NCI-H1436 treated with DMSO at 0.1 percent for 48 hours (cell line): ENCODE measurements at places on chromosomes 7 and 10.

- no peak for DNase-seq
Observed at GRCh38 chr10:48232717-48233447, 41.6 kb downstream of the FRMPD2 start.

GRCh38 chr10:4427532-4427931 lies 398.5 kb upstream of the AKR1E2 start:
- DNase-seq, result no peak

- DNase-seq, result no peak
Observed at GRCh38 chr7:152462995-152463708, 27.3 kb upstream of the KMT2C start.

GRCh38 chr10:49369216-49370162 lies 26.4 kb downstream of the DRGX start:
- DNase-seq, result no peak

- DNase-seq, result no peak
Observed at GRCh38 chr7:84139986-84140729, 54.4 kb downstream of the SEMA3A start.

- DNase-seq, result no peak
Observed at GRCh38 chr10:73917566-73918305, 6.8 kb downstream of the PLAU start.

GRCh38 chr7:108308903-108309302 lies 147.3 kb downstream of the NRCAM start:
- DNase-seq, result no peak

DNA sequence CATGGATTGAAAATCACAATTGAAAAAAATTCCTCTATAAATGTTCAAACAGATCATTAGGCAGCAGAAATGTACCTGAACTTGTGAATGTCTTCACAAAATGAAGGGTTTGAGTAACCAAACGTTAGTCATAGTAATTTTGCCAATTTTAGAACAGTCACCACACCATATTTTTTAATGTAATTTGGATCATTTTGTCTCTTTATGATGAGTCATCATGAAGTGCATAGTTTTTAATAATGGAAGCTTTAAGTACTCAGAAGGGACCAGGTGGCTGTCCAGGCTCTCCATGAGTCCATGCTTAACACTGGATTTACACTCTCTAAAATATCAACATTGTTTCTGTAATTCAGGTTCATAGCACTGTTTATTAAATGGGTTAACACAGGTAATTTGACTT lies 219.2 kb downstream of the ETV1 start:
- DNase-seq, result no peak

DNA sequence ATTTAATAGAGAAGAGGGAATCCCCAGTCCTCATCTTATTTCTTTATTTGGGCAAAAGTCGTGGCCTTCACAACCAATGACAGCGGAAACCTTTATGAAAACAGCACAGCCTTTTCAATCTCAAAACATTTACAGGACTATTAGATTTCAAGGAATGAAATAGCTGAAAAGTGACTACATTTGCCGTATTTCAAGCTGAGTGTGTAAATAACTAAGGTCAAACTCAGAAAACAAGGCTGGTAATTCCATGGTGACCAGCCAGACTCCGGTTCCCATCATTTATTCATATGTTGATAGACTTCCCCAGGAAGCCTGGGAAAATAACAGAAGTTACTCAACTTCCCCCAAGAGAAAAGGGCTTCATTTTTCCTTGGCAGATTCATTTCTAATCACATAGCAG lies 457.3 kb upstream of the NFE2L3 start:
- DNase-seq, result no peak

DNA sequence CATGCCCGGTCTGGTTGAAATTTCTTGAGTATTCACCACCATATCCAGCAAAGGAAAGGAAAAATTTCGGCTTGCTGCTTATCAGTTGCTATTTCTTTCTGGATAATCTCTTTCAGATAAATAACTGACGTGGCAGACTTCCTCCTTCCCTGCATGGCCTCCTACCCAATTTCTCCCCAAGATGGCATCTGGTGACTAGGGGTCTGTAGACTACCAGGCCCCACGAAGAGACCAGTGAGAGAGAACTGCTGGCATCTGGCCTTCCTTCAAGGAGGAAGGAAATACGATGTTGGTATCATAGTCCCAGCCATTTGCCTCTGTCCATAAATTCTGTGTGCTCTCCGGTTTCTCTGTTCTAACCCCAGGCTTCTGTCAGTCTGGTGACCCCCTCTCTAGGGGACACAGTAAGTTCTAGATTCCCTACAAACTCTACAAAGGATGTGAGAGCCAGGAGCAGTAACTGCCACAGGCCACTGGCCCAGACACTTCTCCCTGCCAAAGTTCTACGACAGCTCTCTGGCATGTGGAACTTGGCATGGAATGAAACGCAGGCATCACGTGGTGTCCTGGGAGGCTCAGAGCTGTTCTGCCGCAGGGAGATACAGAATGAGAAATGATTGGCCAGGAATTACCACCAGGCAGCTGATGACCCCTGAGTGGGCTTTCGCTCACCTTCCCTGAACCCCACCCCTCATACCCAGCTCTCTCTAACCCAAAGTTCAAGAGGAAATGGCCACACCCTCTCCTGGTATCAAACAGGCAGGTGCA lies 30.0 kb upstream of the MSRB2 start:
- no peak for DNase-seq

GRCh38 chr7:68917041-68917651 lies 681.1 kb upstream of the AUTS2 start:
- DNase-seq, result no peak

GRCh38 chr10:24318517-24318916 lies 109.6 kb downstream of the KIAA1217 start:
- DNase-seq, result no peak
